ENCODE measurements at places on chromosomes 12 and 14. TPM values are rescaled to one million over a fixed set of nuclear protein-coding genes. Genes with fewer than 3 reads are reported as not detected.

Gene TPH2
- not detected for total RNA-seq

Gene TSPAN11
- total RNA-seq = 4.5 TPM

GRCh38 chr14:64830961-64831360 lies 48.7 kb downstream of the SPTB start:
- no peak for DNase-seq

GRCh38 chr12:29086325-29087271 lies 62.5 kb upstream of the FAR2 start:
- DNase-seq = no peak

DNA sequence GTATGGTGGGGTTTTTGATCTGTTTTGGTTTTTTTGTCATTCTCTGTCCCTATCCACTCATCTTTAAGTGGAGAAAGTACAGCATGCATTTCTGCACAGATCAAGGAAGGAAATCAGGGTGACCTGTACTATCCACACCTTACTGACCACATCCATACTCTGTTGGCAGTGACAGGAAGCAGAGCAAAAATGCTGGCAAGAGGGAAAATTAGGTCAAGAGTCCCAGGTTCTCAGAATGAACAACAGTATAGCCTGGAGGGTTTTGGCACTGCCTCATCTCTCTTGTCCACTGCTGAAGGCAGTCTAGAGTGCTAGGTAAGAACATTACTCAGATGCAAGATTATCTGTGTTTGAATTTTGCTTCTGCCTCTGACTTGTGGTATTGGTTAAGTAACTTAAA lies 70.7 kb downstream of the TAOK3 start:
- DNase-seq = no peak

- DNase-seq = no peak
These were observed 20.3 kb upstream of the CACNA1C start for GRCh38 chr12:2032506-2032905.

Measured in endothelial cell of umbilical vein (primary cell).